Prostate gland (tissue), 2 donors: ENCODE measurements at places on chromosomes 2 and 18. TPM values are rescaled to one million over a fixed set of nuclear protein-coding genes. Genes with fewer than 3 reads are reported as not detected.

Gene ZNF2
- total RNA-seq = 6.2 TPM

- DNase-seq = no peak
Measured at GRCh38 chr2:9330612-9331270, 92.6 kb downstream of the ITGB1BP1 start.

DNA sequence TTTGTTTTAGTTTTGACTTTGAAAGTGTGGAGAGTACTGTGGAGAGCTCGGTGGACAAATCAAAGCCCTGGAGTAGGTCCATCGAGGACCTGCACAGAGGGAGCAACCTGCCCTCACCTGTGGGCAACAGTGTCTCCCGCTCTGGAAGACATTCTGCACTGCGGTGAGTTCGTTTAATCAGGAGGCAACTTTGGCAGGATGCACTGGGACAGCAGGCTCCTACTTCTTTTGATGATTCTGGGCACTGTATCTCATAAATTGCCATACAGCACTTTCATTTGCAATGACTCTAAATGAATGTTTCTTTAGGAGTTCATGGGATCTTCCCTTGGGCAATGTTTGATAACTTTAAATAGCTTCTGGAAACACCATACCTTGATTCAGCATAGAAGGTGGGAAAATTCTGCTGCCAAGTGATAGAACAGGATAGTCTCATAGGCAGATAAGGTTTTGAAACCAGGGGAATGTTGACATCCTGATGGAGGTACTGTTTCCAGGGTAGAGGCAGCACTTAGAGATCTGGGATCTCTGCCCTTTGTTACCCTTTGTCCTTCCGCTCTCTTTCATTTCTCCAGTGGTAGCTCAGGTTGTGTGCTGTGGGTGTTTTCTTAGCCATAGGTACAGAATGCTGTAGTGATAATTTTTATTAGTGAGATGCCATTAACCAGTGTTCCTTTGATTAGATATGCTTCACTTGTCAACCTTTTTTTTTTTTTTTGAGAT lies 156.2 kb downstream of the PRPF40A start:
- no peak for DNase-seq

Gene HOXD11
- 14.9 TPM for total RNA-seq

DNA sequence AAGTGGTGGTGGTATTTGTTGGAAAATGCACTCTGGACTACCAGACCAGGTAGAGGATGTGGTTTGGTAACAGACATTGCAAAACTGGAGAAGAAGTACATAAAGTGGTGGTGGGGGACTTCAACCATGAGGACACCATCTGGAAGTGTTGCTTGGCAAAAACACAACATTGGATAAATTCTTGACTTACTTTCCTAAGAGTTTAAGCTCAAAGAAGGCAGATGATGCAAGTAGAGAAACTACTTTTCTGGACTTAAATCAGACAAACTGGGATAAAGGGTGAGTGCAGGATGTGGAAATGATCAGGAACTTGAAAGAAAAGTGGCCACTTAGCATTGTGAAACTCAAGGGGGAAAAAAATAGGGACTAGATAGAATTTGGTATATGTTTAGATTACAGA lies 487.4 kb downstream of the ZEB2 start:
- no peak for DNase-seq

GRCh38 chr2:161233858-161234431 lies 73.7 kb downstream of the TANK start:
- no peak for DNase-seq

GRCh38 chr2:67208887-67209500 lies 188.1 kb upstream of the ETAA1 start:
- no peak for DNase-seq

GRCh38 chr2:206232287-206233035 lies 42.0 kb upstream of the ZDBF2 start:
- no peak for DNase-seq

Gene SPP2
- total RNA-seq = not detected

DNA sequence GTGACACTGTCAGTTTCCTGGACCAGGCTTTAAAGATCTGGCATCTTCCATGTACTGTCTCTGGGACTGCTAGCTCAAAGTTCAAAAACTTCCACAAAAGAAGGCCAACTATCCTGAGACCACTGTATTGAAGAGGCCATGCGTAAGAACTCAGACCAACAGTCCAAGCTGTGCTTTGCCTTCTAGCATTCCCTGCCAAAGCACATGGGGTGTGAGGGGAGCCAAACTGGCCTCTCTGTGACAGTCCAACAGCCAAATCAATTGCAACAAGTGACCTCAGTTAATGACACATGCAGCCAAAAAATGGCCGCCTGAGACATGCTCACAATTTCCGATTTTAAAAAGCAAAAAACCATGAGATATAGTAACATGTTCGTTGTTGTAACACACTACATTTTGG lies 160.3 kb upstream of the CDH19 start:
- DNase-seq = no peak

DNA sequence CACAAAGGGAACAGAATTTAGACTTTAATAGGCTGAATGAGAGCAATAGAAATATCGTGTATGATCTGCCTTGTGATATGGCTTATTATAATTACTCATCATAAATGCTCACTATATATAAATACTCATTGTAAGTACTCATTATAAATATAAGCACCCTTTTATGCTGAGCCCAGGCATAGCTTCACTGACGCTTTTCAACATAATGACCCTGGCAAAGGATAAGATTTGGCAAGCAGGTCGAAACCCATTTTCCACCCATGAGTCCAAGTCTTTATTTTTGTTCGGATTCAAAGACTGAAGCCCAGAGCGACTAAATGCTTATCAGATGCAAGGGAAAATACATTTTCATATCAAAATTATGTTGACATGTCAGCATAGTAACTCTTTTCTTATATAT lies 500.4 kb downstream of the SLC4A3 start:
- no peak for DNase-seq

Gene SELENOI
- 14.4 TPM for total RNA-seq

GRCh38 chr2:54755641-54756326 lies 32.3 kb downstream of the EML6 start:
- no peak for DNase-seq

Gene C2orf72
- total RNA-seq = 7.2 TPM
